ENCODE measurements at places on chromosomes 7 and 10. TPM values are rescaled to one million over a fixed set of nuclear protein-coding genes. Genes with fewer than 3 reads are reported as not detected.

NKX1-2 gene
- 0.05 TPM for total RNA-seq

PDK4 gene
- total RNA-seq: 28.0 TPM

PRR15 gene
- total RNA-seq: 4.6 TPM

RELN gene
- 0.05 TPM for total RNA-seq

SLC18A3 gene
- not detected for total RNA-seq
